ENCODE measurements at places on chromosomes 11 and 22. TPM values are rescaled to one million over a fixed set of nuclear protein-coding genes. Genes with fewer than 3 reads are reported as not detected.

GRCh38 chr11:12211331-12212065 is 101.1 kb downstream of the MICAL2 start:
- H3K27ac ChIP-seq: no peak overlapping the region
- H3K4me1 ChIP-seq: no peaks in the 10 kb centered on the region
- DNase-seq: peak; percentile 56
- H3K4me3 ChIP-seq: no peak overlapping the region

DNA sequence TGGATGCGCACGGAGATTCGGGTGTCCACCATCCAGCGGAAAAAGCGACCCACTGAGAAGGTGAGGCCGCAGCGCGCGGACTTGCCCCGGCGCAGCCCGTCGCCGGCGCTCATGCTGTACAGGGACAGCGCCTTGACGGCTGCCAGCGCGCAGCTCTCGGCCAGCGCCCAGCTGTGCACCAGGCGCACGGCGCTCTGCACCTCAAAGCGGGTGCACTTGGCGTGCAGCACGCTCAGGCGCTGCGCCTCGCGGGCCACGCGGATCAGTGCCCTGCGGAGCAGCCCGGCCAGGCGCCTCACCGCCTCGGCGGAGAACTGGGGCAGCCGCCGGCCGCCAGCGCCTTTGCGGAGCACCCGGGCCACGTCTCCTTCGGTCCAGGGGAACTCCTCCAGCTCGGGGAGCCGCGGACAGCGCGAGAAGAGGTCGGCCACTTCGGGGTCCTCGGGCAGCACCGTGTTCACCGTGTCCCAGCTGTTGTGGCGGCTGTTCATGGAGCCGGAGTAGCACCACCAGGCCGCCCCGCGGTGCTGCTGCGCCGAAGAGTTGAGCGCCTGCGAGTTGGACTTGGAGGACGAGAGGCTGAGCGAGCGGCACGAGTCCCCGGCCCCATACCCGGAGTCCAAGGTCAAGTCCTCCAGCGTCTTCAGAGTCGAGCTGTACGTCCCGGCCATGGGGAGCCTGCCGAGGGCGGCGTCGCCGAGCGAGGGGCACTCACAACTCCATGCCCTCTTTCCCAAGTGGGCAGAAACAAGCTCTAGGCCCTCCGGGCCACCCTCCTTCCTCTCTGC is 703 bp downstream of the ABTB2 start:
- peaks cover 4% of the 10 kb centered on the region for H3K27me3 ChIP-seq
- peak overlapping the region; percentile 70 for H3K27ac ChIP-seq
- DNase-seq: peak; percentile 93
- H3K4me1 ChIP-seq: peaks cover 20% of the 10 kb centered on the region
- peak overlapping the region; percentile 53 for H3K4me3 ChIP-seq

- H3K4me1 ChIP-seq: peaks cover 20% of the 10 kb centered on the region
- H3K36me3 ChIP-seq: no peaks in the 10 kb centered on the region
- H3K27ac ChIP-seq: peak overlapping the region; percentile 80
- no peak for DNase-seq
- no peak overlapping the region for H3K4me3 ChIP-seq
Measured at GRCh38 chr22:22789233-22789921, 98.2 kb upstream of the IGLL5 start.

GRCh38 chr11:78350646-78351165 is 66.9 kb downstream of the GAB2 start:
- H3K27ac ChIP-seq: peak overlapping the region; percentile 87
- H3K4me1 ChIP-seq: peaks cover 85% of the 10 kb centered on the region
- no peaks in the 10 kb centered on the region for H3K36me3 ChIP-seq
- no peak for DNase-seq
- H3K4me3 ChIP-seq: peak overlapping the region; percentile 1
- no peaks in the 10 kb centered on the region for H3K27me3 ChIP-seq

DNA sequence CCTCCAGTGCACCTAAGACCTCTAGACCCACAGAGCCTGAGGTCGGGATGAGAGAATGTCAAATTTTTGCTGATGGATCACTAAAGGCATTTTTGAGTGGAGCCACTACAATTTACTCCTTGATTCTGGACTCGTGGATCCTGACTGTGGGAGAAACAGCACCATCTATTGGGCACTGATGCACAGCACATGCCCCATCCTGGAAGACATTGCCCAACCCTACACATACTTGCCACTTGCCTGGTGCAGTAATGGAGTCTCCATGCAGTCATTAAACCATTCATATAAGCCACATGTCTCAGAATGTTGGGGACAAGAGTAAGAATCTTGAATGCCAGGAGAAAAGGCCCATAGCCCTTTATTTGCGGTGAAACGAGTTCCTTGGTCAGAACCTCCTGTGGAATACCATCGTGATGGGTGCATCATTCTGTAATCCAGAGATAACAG is 103.9 kb downstream of the GGTLC2 start:
- no peaks in the 10 kb centered on the region for H3K36me3 ChIP-seq
- peaks cover 27% of the 10 kb centered on the region for H3K4me1 ChIP-seq
- H3K27me3 ChIP-seq: no peaks in the 10 kb centered on the region
- H3K27ac ChIP-seq: no peak overlapping the region

SLC37A2 gene
- polyA plus RNA-seq: 6.6 TPM

Measured in spleen (tissue), 13 donors.